ENCODE measurements at places on chromosomes 7 and 10. TPM values are rescaled to one million over a fixed set of nuclear protein-coding genes. Genes with fewer than 3 reads are reported as not detected.

GRCh38 chr7:106270122-106270977 lies 14.4 kb downstream of the NAMPT start:
- DNase-seq = no peak

GRCh38 chr7:50558294-50559053 lies 6.7 kb downstream of the DDC start:
- no peak for DNase-seq

DNA sequence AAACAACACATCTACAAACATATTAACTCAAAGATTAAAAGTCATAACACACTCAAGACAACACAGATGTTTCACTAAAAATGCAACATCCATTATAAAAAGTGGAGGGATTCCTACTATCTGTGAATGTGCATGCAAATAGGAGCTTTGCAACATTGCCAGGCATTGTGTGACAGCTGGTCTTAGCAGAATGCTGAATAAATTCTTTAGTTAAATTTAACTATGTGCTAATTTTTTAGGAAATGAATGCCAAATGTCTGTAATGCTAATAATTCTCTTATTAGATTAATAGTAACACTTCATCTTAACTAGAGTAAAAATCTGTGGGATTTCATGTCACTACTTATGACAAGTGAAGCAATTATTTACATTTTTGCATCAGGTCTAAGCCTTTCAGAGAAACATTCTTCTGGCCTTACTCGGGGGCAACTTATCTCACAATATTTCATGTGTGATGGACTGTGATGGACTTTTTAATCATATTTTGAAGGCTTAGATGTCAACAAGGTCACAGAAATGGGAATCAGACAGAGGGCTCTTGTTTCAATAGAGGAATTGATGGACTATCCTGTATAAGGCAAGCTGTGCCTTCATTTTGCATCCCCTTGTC lies 524.6 kb upstream of the KCND2 start:
- DNase-seq = no peak

GRCh38 chr7:34385384-34385783 lies 272.6 kb upstream of the NPSR1 start:
- DNase-seq = no peak

GRCh38 chr10:13047529-13048206 lies 46.2 kb upstream of the CCDC3 start:
- no peak for DNase-seq

GRCh38 chr10:44465401-44466115 lies 80.7 kb upstream of the CXCL12 start:
- DNase-seq = no peak

- no peak for DNase-seq
These were observed 188.8 kb downstream of the PARD3 start for GRCh38 chr10:34626158-34626880.

DNA sequence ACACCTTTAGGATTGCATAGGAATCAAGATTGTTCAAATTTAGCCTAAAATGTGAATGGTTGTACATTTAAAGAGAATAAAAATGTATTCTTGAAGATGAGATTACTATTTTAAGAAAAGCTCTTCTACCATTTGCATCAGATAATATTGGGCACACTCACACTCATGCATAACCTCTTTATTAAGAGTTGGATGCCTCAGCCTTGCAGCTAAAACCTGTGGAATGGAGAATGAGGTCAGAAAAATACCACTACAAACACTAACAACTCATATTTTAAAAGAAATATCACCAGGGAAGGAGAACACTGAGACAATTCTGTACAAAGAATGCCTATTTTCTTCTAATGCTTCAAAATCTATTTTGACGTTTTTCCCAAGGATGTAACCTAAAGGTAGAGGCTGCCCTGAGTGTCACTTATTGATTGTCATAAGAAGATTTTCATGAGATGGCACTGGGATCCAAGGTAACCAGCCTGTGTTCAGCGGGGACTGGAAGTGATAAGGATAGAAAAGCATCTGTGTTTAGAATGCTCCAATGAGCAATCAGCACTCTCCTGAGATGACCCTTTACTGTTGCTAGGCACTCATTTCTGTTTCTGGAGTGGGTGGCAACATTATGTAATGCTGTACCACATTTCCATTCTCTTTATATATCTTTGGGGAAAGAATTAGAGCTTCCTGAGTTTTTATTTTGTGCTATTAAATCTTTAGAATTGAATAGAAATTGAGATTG lies 26.6 kb downstream of the REEP3 start:
- DNase-seq = no peak

DNA sequence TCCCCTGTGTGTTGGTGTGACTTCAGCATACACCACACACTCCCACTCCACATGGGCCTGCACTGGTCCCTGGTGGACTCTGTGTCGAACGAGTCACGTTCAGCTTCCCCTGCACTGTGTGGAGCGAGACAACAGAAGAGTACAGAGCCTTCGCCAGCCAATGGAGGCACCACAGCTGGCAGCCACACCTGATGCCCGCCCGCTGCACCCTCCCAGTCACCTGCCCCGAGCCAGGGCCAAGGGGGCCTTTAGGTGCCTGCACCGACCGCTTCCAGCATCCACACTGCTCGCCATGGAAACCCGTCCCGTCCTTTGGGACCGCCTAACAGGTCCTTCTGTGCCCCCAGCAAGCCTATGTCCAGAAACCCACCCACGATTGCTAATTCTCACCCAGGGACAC lies 9.2 kb downstream of the FOXL3 start:
- DNase-seq = no peak

DNA sequence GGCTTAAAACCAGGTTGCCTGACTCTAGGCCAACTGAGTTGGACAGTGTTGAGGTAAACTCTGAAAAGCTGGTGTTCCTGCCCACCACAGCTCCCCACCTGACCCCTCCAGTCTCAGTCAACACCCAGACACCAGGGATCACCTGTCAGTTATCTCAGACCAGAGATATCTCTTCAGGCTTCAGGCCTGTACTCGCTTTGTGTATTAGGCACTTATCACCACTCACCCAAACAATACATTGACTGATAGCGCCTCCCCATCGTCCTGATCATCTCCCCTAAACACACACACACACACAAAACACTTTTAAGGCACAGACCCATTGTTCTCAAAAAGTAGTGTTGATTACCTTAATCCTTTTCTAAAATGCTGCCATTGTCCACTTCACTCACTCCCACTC lies 111.5 kb downstream of the PLCE1 start:
- no peak for DNase-seq

- DNase-seq = no peak
These were observed 235.2 kb downstream of the TMEM26 start for GRCh38 chr10:61217851-61218565.

GRCh38 chr7:23120106-23120505 lies 14.5 kb downstream of the KLHL7 start:
- peak; percentile 11 for DNase-seq

GRCh38 chr10:108894402-108895301 lies 1028.7 kb downstream of the XPNPEP1 start:
- DNase-seq = no peak

- no peak for DNase-seq
These were observed 22.8 kb upstream of the SAMD8 start for GRCh38 chr10:75088640-75089039.

- DNase-seq = no peak
These were observed 478.6 kb downstream of the LRMDA start for GRCh38 chr10:75910032-75910431.

- DNase-seq = no peak
These were observed 38.5 kb upstream of the MSMB start for GRCh38 chr10:46084321-46085165.

DNA sequence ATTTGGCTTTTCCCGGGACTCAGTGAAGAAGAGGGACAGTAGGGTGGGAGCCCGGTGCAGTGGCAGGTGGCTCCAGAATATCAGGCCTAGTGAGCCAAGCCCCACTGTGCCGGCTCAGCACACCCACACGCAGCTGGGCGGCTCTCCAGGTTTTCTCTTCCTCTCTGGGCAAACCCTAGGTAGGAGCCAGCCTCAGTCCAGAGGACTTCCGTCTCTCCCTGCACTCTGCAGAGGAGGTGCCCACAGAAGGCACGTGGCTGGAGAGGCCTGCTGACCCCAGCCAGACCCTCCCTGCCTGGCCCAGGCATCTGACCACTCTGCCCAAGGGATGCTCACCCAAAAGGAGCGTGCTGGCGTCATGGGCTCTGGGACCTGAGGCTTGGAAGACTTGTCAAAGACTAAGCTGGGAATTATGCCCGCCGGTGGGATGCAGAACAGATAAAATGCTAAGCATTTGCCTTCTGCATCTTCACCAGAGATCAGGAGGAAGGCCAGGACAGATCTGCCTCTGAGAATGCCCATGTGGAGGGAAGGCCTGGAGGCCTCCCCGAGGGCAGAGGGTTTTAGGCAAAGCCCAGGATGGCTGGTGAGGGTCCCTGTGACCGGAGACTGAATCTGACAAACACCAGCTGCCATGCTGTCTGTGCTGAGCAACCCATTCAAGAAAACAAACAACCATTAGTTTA lies 40.2 kb downstream of the TCERG1L start:
- DNase-seq = no peak

DNA sequence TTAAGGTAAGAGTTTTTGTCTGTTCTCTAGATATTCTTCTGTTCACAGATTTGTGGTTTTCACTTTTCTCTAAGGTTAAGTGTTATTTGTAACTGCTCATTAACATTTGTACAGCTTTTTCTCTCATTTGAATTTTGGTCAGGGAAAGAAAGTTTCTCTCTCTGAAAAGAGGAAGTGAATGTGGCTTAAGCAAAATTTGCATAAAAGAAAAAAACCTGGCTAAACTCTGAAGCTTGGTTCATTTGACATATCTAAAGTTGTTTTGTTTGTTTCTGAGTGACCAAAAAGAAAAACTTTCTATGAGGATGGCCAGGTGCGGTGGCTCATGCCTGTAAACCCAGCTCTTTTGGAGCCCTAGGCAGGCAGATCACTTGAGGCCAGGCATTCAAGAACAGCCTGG lies 22.0 kb upstream of the SLC26A4 start:
- no peak for DNase-seq

- peak; percentile 89 for DNase-seq
These were observed 41.0 kb downstream of the STRA8 start for GRCh38 chr7:135274495-135275268.

DNA sequence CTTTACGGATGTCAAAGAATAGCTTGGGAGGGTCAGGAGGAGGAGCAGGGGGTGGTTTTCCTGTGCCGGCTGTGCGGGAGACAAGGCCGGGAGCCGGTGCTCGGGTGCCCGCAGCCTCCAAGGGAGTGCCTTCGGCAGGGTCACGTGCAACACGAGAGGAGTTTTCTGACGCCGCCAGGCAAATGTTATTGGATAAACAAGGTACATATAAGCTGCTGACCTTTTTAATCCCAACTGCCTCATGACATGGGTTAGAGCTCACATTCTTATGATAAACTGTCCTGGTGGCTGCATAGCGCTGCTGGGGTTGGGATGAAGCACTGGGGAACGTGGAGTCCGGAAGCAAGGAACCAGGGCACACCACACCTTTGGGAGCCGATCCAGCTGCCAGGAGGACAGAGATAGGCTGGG lies 124.8 kb upstream of the PDLIM1 start:
- no peak for DNase-seq

DNA sequence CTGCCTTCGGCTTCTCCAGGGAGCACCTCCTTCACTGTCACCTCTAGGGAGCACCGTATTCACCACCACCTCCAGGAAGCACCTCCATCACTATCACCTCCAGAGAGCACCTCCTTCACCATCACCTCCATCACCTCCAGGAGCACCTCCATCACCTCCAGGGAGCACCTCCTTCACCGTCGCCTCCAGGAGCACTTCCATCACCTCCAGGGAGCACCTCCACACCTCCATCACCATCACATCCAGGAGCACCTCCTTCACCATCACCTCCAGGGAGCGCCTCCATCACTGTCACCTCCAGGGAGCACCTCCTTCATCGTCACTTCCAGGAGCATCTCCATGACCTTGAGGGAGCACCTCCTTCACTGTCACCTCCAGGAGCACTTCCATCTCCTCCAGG lies 102.3 kb downstream of the DNAJB6 start:
- no peak for DNase-seq

- DNase-seq = no peak
These were observed 29.3 kb downstream of the DYNC2I1 start for GRCh38 chr7:158885624-158886023.

DNA sequence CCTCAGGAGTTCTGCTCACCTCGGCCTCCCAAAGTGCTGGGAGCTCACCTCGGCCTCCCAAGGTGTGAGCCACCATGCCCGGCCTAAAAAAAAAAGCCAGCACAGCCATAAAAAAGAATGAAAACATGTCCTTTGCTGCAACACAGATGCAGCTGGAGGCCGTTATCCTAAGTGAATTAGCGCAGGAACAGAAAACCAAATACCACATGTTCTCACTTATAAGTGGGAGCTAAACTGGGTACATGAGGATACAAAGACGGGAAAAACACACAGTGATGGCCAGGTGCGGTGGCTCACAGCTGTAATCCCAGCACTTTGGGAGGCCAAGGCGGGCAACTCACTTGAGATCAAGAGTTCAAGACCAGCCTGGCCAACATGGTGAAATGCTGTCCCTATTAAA lies 20.9 kb downstream of the PSPH start:
- no peak for DNase-seq

GRCh38 chr10:74760086-74760979 lies 66.1 kb upstream of the KAT6B start:
- DNase-seq = no peak

DNA sequence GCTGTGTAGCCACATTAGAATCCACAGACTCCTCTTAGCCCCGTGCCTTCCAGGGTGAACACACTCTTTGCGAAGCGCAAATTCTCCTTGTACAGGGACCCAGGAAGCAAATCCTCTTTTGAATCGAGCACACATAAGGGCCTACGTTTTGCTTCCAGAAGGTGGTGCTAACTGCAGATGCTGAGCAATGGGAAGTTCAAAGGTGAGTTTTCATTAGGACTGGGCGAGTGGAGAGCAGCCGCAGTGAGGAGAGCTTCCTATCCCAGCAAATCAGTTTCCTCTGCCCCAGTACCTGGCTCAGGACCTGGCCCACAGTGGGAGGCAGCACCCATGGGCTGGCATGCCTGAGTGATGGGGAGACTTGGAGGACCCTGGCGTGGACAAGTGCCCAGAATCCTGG lies 23.5 kb upstream of the GPR26 start:
- DNase-seq = no peak

OR13A1 gene
- total RNA-seq = not detected

ZNF438 gene
- total RNA-seq = 2.6 TPM

RNF148 gene
- not detected for total RNA-seq

TYW1B gene
- 3.3 TPM for total RNA-seq

NT5C3A gene
- total RNA-seq = 39.5 TPM

VWDE gene
- total RNA-seq = 1.9 TPM

ZFAND2A gene
- 20.7 TPM for total RNA-seq

LRMDA gene
- total RNA-seq = not detected

TUBB8 gene
- not detected for total RNA-seq

PNLIP gene
- total RNA-seq = not detected

UPF2 gene
- total RNA-seq = 27.5 TPM

CFAP69 gene
- total RNA-seq = 0.31 TPM

SORCS1 gene
- not detected for total RNA-seq

SSMEM1 gene
- not detected for total RNA-seq

HOXA2 gene
- not detected for total RNA-seq

SEC24C gene
- total RNA-seq = 67.0 TPM

VENTX gene
- total RNA-seq = not detected

NME8 gene
- total RNA-seq = not detected

IL6 gene
- total RNA-seq = 3.8 TPM

EZH2 gene
- total RNA-seq = 133 TPM

MMD2 gene
- not detected for total RNA-seq

CNNM1 gene
- 1.0 TPM for total RNA-seq

PCLO gene
- total RNA-seq = not detected

BMPER gene
- total RNA-seq = not detected
